ENCODE measurements at places on chromosomes 5 and 9.

DNA sequence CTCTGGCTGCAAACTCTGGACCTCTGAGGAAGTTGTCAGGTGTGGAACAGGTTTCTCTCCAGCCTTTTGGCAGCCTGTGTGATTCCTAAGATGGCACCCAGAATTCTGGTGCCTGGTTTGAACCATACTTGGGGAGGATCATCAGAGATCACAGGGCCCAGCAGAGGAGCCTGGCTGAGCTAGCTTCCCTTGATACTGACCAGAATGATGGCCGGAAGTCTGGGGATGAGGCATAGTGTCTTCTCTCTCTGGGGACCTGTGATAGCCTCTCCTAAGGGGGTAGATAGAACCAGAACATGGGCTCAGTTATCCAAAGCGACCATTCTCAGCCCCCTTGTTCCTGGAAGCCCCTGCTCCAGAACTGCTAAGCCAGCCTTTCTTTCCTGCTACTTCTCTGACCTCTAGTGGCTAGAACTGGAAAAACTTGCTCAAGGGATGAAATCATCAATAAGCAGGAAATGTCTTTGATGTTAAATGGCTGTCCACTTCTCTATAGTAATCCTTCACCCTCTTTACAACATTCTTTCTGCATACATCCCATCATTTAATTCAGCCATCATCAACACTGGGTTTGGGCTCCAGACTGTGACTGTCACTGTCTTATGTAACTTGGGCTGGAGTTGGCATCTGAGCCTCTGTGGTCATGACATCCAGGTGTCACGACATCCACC is 55.1 kb downstream of the C9orf152 start:
- peak; percentile 49 for DNase-seq

GRCh38 chr5:178399701-178400095 is 167.1 kb upstream of the PHYKPL start:
- no peak for DNase-seq

- peak; percentile 3 for DNase-seq
These were observed 71.9 kb downstream of the MFAP3 start for GRCh38 chr5:154110716-154111115.

DNA sequence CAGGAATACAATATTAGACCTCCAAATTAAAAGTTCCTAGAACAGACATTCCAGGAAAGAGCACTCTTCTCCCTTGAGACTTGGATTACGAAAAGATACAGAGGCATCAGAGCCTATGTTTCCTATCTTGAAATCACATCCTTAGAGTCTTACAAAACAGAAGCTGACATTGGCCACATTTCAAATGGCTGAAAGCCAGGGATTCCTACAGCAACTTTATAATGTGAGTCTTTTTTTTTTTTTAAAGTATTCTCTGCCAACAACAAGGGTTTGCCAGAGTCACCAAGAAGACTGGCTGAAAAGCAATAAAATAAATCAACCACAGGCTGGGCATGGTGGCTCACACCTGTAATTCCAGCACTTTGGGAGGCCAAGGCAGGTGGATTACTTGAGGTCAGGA is 63.1 kb downstream of the TRPM6 start:
- DNase-seq = peak; percentile 5

GRCh38 chr5:66958980-66959641 is 237.5 kb downstream of the CD180 start:
- no peak for DNase-seq

DNA sequence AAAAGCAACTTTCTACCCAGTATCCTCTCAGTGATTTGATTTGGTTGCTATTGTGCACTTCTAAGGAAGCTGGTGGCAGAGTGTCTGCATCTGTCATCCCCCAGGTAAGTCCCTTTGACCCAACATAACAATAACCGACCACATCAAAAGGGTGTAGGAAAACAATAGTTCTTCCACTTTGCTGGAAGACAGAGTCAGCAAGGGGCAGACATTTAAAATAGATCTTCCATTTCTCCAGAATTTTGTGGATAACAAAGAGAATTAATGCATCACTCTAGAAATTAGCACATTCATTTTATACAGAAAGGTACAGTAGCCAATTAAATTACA is 177.5 kb downstream of the EBF1 start:
- DNase-seq = no peak

- no peak for DNase-seq
These were observed 2.2 kb downstream of the ABHD17B start for GRCh38 chr9:71908825-71909224.

- peak; percentile 30 for DNase-seq
These were observed 41.6 kb upstream of the CD180 start for GRCh38 chr5:67238191-67238590.

GRCh38 chr5:159420940-159421339 is 90.7 kb upstream of the IL12B start:
- DNase-seq = no peak

GRCh38 chr5:171264843-171265242 is 44.2 kb upstream of the TLX3 start:
- no peak for DNase-seq

GRCh38 chr5:34576891-34577666 is 79.0 kb upstream of the RAI14 start:
- DNase-seq = no peak

DNA sequence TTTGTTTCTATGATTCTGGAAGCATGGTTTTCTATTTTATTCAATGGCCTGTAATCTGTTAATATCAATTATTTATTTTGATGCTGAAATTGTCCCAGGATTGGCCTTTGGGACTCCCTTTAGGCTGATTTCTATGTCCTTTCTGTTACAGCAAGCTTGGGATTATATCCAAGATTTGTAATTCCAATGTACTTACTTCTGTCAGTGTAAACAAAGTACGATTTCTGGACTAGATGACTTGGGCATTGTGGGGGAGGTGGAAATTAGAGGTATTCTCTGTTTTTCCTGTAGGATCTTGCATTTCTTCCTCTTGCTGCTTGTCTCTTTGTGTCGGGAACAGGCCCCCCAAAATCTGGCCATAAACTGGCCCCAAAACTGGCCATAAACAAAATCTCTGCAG is 3.7 kb downstream of the PCDHGA12 start:
- no peak for DNase-seq

DNA sequence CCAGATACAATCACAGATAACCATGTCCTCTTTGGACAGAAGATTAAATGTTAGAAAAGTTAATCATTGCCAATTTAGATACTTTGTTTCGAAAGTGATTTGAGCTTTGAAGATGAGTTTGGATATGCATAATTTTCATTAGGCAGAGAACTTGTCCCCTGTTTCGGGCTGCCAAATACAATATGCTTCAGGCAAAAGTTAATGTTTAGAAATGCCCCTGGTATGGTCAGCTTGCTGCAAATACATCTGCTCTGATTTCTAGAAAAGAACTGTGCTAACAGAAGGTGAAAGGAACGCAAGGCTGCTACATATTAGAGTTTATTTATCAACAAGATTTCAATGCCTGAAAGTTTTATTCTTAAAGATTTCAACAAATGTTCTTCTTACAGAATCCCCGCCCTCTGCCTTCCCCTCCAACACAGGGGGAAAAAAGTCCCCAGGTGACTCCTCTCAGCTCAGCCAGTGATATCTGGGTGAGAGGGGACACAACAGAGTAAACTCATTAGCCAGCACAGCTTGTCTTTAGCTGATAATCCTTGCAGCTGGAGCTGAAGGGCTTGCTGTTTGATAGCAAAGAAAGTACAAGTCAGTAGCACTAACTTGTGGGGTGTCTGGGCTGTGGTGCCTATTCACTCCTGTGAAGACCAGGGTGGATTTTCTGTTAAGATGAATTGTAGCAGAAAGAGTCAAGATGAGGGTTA is 435.7 kb downstream of the DMAC1 start:
- no peak for DNase-seq

DNA sequence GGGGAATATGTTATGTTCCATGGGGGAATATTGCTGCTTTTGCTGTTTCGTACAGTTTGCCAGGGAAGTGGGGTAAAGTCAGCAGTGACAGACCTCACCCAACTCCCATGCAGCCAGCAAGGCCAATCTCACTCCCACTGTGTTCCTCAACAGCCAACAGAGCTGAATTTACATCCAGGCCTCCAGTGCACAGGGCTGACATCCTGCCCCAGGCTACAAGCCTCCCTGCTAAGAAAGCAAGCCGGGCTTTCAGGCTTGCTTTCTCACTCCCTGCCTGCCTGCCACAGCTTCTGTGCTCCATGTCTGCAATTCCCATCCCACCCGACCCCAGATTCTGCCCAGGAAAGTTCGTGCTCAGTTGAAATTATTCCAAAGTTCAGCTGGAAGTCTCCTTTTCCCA is 25.5 kb upstream of the SNCAIP start:
- no peak for DNase-seq

GRCh38 chr9:134154262-134154701 is 10.1 kb downstream of the RNU6ATAC start:
- DNase-seq = no peak

DNA sequence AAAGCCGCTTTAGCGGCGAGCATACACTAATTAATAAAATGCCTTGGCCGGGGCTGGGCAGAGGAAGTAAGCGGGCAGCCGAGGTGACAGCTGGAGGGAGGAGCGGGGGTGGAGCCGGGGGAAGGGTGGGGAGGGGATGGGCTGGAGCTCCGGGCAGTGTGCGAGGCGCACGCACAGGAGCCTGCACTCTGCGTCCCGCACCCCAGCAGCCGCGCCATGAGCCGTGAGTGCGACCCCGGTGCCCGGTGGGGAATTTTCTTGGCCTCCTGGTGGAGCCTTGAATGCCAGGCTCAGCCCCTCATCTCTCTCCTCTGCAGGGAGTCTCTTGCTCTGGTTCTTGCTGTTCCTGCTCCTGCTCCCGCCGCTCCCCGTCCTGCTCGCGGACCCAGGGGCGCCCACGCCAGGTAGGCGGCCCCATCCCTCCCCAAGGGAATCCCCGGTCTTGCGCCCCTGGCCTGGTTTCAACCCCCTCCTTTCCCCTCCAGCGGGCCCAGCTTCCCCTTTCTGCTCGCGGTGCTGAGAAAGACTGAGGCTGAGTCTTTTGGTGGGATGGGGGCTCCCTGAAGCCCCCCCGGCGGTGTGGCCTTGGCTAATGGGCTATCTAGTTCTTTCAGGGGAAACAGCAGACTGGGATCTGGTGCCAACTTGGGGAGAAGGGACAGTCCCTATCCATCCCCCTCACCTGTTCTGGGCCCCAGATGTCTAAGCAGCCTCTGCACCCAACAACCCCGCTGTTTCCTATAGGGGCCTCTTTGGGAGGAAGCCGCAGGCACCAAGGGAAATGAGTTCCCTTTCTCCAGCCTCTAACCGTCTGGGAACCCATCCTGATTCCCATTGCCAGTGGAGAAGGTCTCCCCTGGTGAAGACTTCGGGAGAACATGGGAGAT is at the start of gene PTGS1:
Gene PTGS1, plus strand, starts transcription at position 156 of the 887 bp plus-strand sequence. Its CDS starts 61 bp downstream, at position 217.
- DNase-seq = no peak

- DNase-seq = no peak
These were observed 6.9 kb upstream of the NDUFB6 start for GRCh38 chr9:32579706-32580331.

- DNase-seq = no peak
These were observed 228.0 kb downstream of the DCP2 start for GRCh38 chr5:113204525-113205161.

- DNase-seq = no peak
These were observed 68.6 kb upstream of the MAST4 start for GRCh38 chr5:66527478-66528035.

DNA sequence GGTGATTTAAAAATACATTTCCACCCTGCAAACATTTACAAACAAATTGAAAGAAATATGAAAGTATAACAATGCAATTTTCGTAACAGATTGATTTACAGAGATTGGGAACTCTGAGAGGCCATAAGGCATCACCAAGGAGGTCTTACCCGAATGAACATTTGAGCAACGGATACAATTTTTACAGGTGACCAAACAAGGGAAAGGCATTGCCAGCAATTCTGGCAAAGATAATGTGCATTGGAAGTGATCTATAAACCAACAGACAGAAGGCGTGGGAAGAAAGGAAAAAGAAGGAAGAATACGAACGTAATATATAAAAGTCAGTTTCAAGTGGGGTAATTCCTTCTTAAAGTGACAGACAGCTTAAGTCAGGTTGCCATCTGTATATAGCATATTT is 295.9 kb downstream of the CDH12 start:
- DNase-seq = no peak

- no peak for DNase-seq
These were observed 1.9 kb upstream of the CLTB start for GRCh38 chr5:176418251-176418650.

DNA sequence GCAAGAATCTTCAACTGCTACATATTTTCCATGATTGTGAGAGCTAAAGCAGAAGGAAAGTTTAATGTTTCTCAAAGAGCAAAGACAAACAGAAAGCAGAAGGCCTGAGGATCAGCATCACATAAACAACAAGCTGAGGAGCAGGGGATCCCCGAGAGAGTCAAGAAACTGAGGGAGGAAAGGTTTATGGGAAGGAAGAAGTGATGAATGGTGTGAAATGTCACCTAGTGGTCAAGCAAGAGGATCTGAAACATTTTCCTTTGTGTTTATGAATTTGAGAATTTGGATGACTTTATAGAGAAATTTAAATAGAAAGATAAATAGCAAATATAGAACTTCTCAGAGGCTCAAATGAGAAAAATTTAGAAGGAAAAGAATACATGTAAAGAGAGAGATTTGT is 481.9 kb downstream of the CHSY3 start:
- DNase-seq = no peak

- no peak for DNase-seq
These were observed 3.4 kb upstream of the GALNT12 start for GRCh38 chr9:98804083-98804482.

DNA sequence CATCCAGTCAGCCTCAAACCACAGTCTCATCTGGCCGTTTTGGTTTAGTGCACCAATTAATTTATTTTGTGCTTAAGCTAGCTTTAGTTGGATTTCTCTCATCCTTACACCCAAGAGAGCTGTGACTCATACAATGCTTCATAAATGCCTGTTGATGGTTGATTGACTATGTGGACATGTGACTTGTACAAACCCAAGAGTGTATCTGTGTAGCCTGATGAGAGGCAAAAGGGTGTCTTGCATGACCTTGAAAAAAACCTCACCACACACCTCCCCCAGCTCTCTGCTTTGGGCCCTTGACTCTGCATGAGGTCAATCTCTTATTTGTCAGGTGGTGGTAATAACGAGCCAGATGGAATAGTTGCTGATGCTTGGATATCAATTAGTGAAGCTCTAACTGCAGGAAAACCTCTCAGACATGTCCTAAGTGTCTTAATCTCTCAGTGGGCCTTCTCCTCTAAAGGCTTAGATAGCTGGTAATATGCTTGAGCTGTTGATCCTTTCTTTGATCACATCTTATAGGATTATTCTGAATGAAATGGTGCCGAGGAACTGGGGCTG is 10.6 kb upstream of the GLRA1 start:
- no peak for DNase-seq

GRCh38 chr5:76022611-76023010 is 60.6 kb upstream of the SV2C start:
- DNase-seq = no peak

- no peak for DNase-seq
These were observed 263.9 kb downstream of the SAXO1 start for GRCh38 chr9:18768951-18769622.

DNA sequence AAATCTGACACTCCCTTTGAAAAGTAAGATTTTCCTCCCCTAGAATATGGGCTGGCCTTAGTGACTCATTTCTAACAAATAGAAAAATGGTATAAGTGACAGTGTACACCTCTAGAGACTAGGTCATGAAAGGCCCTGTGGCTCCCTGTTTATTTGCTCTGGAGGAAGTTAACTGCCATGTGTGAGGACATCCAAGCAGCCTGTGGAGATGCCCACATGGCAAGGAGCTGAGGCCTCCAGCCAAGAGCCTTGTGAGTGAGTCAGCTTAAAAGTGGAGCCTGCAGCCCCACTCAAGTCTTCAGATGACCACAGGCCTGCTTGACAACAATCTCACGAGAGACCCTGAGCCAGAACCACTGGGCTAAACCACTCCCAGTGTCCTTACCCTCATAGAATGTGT is 128.1 kb upstream of the LHFPL2 start:
- DNase-seq = no peak

All from HTR-8/SVneo (cell line).